Endothelial cell of umbilical vein (primary cell): ENCODE measurements at places on chromosomes 1 and 21. TPM values are rescaled to one million over a fixed set of nuclear protein-coding genes. Genes with fewer than 3 reads are reported as not detected.

Gene CADM3
- total RNA-seq = 2.7 and 4.1 TPM in 2 replicates

Gene PRELP
- not detected in 2 replicates for total RNA-seq

Gene FOXD3
- total RNA-seq = not detected in 2 replicates

Gene ATP6V1G3
- not detected in 2 replicates for total RNA-seq

Gene CAMK1G
- not detected in 2 replicates for total RNA-seq

Gene TRAF3IP3
- not detected in 2 replicates for total RNA-seq

Gene CHIA
- not detected in 2 replicates for total RNA-seq

Gene C1QA
- not detected in 2 replicates for total RNA-seq

Gene RSBN1
- total RNA-seq = 10.8 and 13.4 TPM in 2 replicates

Gene MCOLN2
- not detected in 2 replicates for total RNA-seq

Gene ATP5PB
- total RNA-seq = 235 and 244 TPM in 2 replicates

Gene FCRLB
- total RNA-seq = 0.62 and 0.90 TPM in 2 replicates

Gene IL19
- not detected in 2 replicates for total RNA-seq

Gene PLA2G2C
- total RNA-seq = not detected in 2 replicates

Gene PTPRU
- total RNA-seq = 2.6 and 3.3 TPM in 2 replicates

Gene GALE
- total RNA-seq = 39.2 and 42.9 TPM in 2 replicates

Gene SPRR2E
- total RNA-seq = not detected in 2 replicates

Gene GBP3
- 7.3 and 12.7 TPM in 2 replicates for total RNA-seq
